Left ventricle myocardium superior (tissue), 1 donor: ENCODE measurements at places on chromosomes 16 and 17. TPM values are rescaled to one million over a fixed set of nuclear protein-coding genes. Genes with fewer than 3 reads are reported as not detected.
A peak's percentile ranks its signal among the peaks of the same experiment; 100 is the strongest.

GRCh38 chr16:84459533-84459894 lies 44.9 kb downstream of the MEAK7 start:
- no peak for DNase-seq

GRCh38 chr16:30813821-30814189 lies 26.8 kb upstream of the ZNF629 start:
- no peak for DNase-seq

GRCh38 chr16:4654011-4654963 lies 29.7 kb downstream of the MGRN1 start:
- DNase-seq, result peak; percentile 16

GRCh38 chr17:35218915-35219314 lies 24.0 kb upstream of the SLFN5 start:
- DNase-seq, result no peak

GRCh38 chr17:76385892-76386786 lies 1.7 kb downstream of the SPHK1 start:
- peak; percentile 88 for DNase-seq

DNA sequence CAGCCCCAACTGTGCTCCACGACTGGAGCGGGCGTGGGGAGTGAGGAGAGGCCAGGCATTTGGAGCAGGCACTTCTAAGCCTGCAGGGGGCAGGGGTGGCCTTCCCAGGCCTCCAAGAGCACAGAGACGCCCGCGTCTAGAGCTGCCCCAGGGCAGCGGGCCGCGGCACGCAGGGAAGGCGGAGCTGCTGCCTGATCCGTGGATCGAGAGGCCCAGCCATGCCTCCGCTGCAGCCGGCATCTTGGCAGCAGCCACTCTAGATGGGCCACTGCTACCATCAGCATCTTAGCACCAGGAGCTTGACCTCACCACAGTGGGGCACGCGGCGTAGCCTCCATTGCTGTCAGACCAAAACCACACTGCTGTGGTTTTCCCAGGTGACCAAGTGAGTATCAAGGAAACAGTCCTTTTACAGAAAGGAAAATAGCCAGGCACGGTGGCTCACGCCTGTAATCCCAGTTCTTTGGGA lies 20.4 kb upstream of the WDR45B start:
- DNase-seq, result peak; percentile 82

DNA sequence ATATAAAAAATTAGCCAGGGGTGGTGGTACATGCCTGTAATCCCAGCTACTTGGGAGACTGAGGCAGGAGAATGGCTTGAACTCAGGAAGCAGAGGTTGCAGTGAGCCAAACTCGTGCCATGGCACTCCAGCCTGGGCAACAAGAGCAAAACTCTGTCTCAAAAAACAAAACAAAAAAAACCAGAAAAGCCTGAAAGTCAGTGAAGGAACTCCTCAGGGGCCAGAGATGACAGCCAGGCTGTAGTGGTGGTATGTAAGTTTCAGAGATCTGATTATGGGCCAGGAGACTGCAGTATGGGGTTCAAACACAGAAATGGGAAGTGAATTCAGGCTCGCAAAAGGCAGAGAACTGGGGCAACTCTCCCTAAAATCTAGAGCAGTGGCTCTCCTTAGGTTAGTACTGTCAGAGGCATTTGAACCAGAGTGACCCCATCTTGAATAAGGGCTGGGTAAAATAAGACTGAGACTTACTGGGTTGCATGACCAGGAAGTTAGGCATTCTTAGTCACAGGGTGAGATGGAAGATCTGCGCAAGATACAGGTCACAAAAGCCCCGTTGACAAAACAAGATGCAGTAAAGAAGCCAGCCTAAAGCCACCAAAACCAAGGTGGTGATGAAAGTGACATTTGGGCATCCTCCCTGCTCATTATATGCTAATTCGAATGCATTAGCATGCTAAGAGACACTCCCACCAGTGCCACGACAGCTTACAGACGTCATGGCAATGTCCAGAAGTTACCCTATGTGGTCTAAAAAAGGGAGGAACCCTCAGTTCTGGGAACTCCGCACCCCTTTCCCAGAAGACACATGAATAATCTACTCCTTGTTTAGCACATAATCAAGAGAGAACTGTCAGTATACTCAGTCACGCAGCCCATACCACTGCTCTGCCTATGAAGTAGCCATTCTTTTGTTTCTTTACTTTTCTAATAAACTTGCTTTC lies 120.2 kb upstream of the XYLT1 start:
- DNase-seq, result no peak

GRCh38 chr16:19114359-19115147 lies 789 bp downstream of the ITPRIPL2 start:
- DNase-seq, result peak; percentile 77

GRCh38 chr17:34246446-34246845 lies 8.6 kb upstream of the CCL2 start:
- DNase-seq, result no peak

DNA sequence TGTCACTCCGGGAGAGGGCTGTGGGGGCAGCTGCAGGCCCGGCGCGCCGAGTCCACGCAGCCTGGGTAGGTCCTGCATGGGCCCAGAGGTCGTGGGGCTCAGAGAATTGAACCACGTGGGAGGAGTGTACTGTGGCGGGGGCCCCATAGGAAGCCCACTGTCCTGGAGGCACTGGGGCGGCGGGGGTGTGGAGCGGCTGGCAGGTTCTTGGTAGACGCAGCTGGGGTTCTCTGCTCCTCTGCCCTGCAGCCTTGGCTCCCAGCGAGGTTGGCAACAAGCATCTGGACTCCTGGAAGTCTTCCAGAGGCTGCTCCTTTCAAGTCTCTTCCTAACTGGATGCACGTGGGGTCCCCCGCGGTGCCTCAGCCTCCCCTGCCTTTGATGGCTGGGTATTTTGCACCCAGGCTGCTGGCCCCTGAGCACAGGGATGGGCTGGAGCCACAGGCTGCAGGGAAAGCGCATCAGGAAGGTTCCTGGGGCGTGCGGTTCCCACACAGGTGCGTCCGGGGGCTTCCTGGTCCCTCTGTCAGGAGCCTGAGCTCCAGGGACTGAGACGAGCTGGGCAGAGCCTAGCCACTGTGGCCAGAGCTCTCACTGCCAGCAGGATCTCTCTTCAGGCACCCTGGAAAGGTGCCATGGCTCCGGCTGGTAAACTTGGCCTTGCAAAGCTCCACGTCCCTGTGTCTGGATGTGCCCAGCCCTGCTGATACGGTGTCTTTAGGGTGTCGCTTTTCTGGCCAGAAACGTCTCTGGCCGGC lies 9.3 kb downstream of the KCTD5 start:
- DNase-seq, result peak; percentile 78

- peak; percentile 85 for DNase-seq
Observed at GRCh38 chr17:17682737-17683680, 1.8 kb downstream of the RAI1 start.

GRCh38 chr16:46884513-46885293 lies 541 bp downstream of the GPT2 start:
- peak; percentile 42 for DNase-seq

GRCh38 chr17:72811976-72812687 lies 280.4 kb downstream of the SLC39A11 start:
- no peak for DNase-seq

DNA sequence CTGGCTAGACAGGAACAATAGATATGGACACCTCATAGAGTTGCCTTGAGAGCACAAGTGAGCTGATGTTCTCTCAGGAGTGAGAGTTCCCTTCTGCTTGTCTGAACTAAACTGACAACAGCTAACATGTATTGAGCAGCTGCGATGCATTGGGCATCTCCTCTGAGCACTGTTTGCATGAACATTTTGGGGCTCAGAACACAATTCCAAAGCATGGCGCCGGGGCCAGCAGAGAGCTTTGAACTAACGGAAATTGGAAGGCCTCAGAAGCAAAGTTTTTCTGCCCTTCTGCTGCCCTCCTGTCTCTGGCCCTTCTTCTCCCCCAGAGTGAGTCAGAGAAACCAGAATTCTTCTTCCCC lies 38.1 kb downstream of the TRPV2 start:
- no peak for DNase-seq

GRCh38 chr16:19844945-19845641 lies 39.6 kb downstream of the GPRC5B start:
- no peak for DNase-seq

- DNase-seq, result no peak
Observed at GRCh38 chr16:14509675-14510132, 120.4 kb downstream of the PARN start.

- no peak for DNase-seq
Observed at GRCh38 chr16:52515068-52515671, 31.8 kb downstream of the TOX3 start.

DNA sequence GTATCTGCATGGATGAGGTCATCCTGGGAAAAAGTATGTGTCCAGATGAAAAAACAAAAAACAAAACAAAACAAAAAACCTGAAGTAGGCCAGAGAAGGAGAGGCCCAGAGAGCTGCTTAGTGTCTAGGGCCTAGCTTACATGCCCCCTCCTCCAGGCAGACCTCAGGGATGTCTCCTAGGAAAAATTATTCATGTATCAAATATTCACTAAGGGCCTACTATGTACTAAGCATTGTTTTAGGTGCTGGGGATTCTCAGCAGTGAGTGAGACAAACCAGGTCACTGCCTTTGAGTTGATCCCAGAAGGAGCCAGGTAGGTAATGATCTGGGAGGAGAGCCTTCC lies 49.5 kb downstream of the IRX6 start:
- no peak for DNase-seq

DNA sequence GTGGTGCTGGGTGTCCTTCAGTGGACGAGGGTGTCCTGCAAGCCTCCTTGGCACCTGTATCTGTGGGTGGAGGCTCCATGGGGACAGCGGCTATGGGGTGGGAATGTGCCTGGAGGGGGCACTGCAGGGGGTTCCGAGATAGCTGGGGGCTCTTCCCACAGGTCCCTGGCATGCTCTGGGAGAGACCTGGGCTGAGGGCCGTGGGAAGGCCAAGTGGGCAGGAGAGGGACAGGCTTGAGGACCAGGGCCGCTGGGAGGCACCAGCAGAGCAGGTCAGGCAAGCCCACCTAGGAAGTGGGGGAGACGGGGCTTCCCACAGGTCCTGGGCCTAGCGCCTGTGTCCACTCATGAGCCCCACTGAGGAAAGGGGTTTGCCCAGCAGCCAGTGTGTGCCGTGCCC lies 9.7 kb downstream of the LRRC75A start:
- no peak for DNase-seq

DNA sequence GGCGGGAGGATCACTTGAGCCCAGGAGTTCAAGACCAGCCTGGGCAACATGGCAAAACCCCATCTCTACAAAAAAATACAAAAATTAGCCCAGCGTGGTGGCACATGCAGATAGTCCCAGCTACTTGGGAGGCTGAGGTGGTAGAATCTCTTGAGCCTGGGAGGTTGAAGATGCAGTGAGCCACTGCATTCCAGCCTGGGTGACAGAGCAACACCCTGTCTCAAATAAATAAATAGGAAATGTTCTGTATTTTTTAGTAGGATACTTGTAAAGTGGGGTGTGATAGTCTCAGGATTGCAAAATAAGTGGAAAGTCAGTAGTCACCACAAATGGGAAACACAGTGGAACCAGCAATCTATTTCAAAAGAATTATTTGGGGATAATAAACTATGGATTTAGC lies 4.0 kb downstream of the RSPRY1 start:
- DNase-seq, result no peak

GRCh38 chr17:39018267-39019134 lies 51.3 kb upstream of the FBXO47 start:
- DNase-seq, result no peak

DNA sequence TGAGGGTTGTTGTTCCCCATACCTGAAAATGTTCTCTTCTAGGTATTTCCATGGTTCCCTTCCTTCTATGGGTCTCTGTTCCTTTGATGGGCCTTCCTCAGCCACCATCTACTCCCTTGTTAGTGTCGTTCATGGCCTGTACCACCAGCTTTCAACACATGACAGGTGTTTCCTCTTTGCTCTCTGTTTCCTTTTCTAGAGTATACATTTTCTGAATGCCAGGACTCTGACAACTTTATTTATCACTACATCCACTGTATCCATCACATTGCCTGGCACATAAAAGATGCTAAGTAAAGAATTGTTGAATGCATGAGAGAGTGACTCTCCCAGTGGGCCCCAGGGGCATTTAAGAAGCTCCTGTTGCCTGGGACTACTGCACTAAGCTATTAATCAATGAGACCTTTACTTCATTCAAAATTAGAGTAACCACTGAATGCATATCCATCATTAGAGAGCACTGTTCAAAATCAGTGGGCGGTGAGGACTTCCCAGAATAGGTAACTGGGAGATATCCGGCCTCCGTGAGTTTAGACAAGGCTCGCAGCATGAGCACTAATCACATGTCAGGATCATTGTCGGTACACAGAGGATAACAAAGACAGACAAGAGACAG lies 255.0 kb downstream of the CBLN1 start:
- no peak for DNase-seq

DNA sequence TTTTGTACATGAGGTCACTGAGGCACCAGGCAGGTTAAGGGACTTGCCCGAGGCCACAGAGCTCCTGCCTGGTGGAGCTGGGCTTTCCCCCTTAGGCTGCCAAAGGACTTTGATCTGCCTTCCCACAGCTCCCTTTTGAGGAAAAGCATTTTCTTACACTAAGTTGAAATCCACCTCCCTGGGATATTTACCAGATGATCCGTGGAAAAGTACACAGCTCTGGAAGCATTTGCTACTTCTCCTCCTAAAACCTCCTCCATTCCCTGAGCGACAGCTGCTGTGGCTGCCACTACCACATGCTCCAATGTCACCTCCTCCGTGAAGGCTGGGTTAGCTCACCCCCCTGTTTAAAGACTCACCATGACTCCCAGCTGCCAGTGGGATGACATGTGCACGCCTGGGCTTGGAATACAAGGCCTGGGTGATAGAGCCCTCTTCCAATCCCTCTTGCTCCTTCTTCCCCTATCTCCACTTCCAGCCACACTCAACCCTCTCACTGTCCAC lies 1.2 kb upstream of the MPRIP start:
- DNase-seq, result no peak

DNA sequence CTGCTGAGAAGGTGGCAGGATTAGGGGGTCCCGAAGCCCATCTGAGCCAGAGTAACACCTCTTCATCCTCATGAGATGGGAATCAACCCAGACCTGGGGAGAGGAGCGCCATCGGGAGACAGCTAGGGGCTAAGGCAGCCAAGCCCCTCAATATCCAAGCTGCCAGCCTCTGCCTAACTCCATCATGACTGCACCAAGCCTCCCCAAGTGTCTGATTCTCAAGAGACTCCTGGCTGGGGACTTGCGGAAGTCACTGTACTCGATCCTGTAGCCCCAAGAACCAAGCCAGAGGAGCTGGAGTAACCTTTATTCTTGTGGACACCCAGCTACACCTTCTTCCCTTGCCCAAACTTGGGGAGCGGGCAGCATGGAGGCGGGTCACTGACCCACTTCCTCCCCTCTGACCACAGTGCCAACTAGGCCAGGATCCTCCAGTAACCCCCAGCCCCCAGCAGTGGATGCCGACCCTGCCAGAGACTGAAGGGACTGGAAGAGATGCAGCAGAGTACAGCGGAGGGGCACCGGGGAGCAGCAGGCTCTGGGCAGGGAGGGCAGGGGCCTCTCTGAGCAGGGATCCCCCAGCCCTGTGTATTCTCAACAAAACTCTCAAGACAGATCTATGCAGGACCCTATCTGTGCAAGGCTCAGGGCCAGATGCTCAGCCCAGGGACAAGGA lies 13.3 kb downstream of the HDAC5 start:
- no peak for DNase-seq

The TBC1D3H gene
- not detected for total RNA-seq

The OTOA gene
- total RNA-seq, result not detected

The MYBBP1A gene
- 18.5 TPM for total RNA-seq

The ZBTB4 gene
- 70.9 TPM for total RNA-seq

The WSB1 gene
- 47.9 TPM for total RNA-seq

The CYGB gene
- total RNA-seq, result 28.0 TPM

The TAC4 gene
- total RNA-seq, result not detected

The MARF1 gene
- total RNA-seq, result 53.6 TPM

The HOXB2 gene
- total RNA-seq, result 2.8 TPM

The NPB gene
- 0.69 TPM for total RNA-seq

The DOC2A gene
- total RNA-seq, result 0.82 TPM
